NCI-H2081 (cell line): ENCODE measurements at places on chromosomes 12 and 14.

- no peak for DNase-seq
Measured at GRCh38 chr14:105258846-105259245, 10.5 kb downstream of the BTBD6 start.

DNA sequence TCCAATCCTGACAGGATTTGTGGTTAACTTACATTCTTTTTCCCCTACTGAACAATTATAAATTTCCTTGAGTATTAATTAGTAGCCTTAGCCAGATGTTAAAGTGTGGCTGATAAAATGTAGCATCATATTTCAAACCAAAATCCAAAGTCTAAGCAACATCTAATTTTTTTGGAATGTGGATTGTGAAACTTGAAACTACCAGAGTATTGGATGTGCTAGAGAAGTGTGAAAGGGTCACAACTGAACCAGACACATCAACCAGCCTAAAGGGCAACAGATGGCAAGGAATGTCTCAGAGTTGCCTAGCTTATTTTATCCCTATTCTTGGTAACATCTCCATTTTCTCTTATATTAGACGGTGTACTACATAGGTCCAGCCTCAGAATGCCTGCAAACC is 153.1 kb upstream of the DCN start:
- DNase-seq: no peak

DNA sequence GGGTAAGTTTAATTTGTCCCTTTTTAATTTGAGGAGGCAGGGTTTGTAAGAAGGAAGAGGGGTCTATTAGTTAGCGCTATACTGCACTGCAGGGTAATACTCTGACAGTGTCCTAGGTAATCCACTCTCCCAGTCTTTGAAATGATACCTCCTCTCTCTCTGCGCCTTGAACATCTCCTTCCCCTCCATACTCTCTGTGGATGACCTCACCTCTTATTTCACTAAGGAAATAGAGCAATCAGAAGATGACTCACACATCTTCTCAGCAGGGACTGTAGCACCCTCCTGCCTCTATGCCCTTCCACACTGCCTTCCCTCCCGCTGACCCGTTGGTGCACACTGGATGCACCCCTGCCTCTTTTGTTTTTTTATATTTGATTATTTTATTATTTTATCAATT is 94.2 kb downstream of the GRIP1 start:
- no peak for DNase-seq

DNA sequence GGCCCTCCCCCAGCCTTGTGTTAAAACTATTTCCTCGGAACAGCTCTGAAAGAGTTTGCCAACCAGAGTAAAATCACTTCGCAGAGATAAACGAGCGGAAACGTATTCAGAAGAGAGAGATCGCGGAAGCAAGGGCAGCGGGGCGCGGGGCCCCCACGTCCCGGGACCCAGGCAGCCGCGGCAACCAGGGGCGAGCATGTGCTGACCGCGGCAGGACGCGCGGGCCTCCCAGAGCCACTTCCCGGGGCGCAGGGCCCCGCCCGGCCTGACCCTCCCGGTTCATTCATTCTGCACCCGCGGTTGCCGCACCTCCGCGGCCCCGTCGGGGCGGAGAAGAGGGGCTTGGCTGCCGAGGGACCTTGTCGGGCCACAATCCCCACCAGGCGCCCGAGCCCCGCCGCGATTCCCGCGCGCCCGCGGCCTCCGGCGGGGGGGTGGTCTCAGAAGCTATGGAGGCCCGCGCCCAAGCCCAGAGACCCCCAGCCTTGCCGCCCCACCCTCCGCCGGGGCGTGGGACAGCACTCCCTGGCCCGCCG is 598 bp downstream of the UBE2N start:
- peak; percentile 18 for DNase-seq

DNA sequence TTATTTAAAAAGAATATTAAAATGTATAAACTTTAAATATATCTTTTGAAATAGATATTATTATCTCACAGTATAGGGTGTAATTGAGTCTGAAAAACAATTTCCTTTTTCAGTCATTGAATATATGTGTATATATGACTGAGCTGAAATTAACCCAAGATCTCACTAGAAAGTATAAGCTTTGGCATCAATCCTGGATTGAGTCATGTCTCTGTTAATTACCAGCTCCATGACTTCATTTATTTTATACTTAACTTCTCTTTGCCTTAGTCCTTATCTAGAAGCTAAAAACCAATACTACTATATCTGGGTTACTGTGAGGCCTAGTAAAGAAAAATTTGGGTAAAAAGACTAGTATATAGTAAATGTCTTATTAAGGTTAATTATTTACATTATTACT is 1020.3 kb downstream of the LRFN5 start:
- DNase-seq: no peak

- DNase-seq: no peak
Measured at GRCh38 chr14:105485739-105486162, 935 bp upstream of the CRIP1 start.

DNA sequence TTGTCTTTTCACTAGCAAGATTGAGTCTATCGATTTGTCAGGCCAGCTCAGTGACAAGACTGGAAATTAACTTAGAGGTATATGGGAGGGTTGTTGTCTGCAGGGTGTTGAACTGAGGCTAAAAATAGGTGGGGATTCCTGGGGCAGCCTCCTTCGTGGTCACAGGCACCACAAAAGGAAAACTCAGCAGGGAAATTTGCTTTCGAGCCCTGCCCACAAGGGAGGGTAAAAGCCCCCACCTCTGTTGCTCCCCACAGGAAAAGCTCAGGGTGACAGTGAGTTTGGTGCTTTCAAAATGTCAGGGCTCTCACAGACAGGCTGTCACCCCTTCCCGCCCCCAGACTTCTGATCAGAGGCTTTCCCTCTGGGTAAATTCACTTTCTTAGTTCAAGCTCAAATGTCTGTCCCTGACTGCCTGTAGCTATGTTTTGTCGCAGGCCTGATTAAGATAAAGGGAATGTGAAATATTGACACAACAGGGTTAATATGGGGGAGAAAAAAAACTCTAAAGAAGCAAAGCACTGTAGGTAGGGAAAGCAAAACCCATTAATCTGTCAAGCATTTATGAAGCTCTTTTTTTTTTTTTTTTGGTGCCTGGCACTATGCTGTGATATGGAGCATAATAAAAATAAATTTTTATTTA is 11.7 kb upstream of the NFKBIA start:
- DNase-seq: no peak

DNA sequence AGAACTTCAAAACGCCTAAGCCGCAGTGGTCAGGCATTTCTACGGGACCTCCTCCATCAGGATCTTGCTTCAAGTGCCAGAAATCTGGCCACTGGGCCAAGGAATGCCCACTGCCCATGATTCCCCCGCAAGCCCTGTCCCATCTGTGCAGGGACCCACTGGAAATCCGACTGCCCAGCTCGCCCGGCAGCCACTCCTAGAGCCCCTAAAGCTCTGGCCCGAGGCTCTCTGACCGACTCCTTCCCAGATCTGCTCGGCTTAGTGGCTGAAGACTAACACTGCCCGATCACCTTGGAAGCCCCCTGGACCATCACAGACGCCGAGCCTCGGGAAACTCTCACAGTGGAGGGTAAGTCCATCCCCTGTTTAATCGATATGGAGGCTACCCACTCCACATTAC is 1113.0 kb upstream of the TMEM132C start:
- no peak for DNase-seq

GRCh38 chr12:125069616-125070015 is 4.4 kb downstream of the AACS start:
- DNase-seq: peak; percentile 28

- no peak for DNase-seq
Measured at GRCh38 chr14:53943751-53944083, 12.9 kb downstream of the BMP4 start.

- DNase-seq: no peak
Measured at GRCh38 chr12:119512772-119513497, 80.6 kb upstream of the TMEM233 start.

DNA sequence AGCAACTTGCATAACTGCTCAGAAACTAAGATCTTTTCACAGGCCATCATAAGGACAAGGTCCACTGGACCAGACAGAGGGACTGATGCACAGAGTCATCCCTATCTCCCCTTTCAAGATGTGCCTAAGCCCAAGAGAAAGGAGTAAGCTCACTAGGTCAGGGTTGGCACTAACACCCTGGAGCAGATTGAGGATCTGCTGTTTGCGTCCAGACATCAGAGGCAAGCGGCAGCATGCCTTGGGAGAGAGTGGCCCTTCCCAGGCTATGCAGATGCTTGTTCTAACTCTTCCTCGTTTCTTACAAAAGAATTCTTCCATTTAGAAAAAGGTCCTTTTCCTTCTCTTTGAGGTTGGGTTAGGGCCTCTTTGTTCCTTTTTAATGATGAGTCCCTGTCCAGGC is 187.2 kb downstream of the KCNA5 start:
- no peak for DNase-seq
